ENCODE measurements at places on chromosomes 6 and 20. TPM values are rescaled to one million over a fixed set of nuclear protein-coding genes. Genes with fewer than 3 reads are reported as not detected.

DNA sequence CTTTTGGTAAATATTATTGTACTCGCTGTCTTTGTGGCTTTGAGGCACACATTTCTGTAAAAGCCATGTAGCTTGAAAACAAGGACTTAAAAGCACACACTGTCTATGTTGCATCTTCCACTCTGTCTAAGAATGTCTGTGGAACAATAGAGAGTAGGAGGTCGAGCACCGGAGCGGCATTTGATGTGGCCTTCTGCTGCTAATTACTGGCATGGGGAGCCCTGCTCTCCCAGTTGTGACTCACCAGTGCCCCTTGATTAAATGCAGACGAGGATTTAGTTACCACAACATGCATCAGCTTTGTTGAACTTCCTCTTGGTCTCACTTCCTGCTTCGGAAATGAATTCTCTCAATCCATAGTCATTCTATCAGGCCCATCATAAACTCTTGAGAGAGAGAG is 680.7 kb upstream of the SLC35B3 start:
- no peak for DNase-seq

Gene CCHCR1
- 7.6 TPM for total RNA-seq

- no peak for DNase-seq
These were observed 50.2 kb downstream of the ARHGAP18 start for GRCh38 chr6:129659590-129660345.

GRCh38 chr6:97969065-97969464 is 686.0 kb upstream of the MMS22L start:
- DNase-seq, result no peak

Gene SPATS1
- not detected for total RNA-seq
